ENCODE measurements at places on chromosomes 4 and X.

GRCh38 chr4:145815027-145815612 is 123.5 kb downstream of the ZNF827 start:
- DNase-seq, result no peak

DNA sequence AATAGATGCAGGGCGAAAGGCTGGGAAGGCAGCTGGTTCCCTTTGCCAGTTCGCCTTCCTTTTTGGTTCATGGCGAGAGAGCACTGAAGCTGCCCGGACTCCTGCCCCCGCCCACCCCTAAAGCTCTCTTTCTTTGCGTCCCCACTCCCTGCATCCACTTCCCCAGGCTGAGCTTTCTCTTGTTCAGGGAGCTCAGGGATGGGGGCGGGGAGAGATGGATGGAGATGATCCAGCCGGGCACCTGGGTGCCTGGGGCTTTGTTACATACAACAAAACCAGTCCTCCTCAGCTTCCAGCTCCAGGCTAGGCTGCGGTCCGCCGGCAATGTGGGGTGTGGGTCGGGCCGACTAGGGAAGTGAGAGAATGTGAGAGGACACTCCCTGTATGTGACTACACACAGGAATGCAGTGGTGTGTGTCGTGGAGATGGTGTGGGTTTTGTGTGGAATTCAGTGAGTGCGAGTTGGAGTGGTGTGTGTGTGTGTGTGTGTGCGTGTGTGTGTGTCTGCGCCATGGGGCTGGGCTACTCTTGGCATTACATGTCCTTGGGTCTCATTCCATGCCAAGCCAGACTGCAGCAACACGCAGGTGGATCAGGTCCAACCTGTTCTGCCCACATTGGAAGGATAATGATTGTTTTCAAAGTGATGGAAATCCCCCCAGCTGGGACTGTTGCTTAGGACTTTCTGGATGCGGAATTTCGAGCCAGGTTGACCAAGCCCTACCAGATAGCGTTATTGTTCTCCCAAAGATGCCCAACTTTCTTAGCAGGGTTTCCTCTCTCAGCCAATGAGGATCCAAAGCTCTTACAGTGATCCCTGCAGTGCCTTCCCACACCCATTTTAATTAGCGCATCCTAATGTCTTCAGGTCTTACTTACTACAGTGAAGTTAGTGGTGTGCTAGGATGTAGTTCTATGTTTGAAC is 149.4 kb upstream of the CHRDL1 start:
- peak; percentile 7 for DNase-seq

- DNase-seq, result no peak
These were observed 52.3 kb upstream of the NKX1-1 start for GRCh38 chr4:1458581-1458980.

DNA sequence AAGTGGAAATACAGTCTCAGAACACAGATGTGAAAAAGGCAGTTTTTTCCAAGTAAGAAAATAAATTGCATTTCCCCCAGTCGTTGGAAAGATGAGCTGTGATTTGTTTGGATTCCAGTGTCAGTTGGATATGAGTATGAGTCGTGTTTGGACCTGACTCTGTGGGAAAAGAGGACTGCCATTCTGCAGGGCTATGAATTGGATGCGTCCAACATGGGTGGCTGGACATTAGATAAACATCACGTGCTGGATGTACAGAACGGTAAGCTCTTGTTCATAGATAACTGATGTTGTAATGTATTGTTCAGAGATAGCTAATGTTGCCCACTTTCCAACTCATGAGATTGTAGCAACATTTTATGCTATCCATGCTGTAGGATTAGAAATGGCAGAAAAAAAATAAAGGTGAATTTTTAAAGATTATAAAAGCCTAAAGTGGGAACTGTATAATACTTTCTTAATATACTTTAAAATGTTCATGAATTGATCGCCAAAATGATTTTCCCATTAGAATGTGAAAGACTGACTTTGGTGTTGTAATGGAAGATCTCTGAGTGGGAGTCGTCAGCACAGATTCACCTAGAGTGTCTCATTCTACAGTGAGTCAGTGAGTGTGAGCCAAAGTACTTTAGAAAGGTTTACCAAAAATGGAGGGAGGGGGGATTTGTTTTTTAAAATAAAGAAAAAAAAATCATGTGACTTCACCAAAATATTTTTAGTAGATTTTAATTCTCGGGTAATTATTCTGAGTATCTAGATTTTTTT is 178.7 kb downstream of the DCTD start:
- DNase-seq, result no peak

DNA sequence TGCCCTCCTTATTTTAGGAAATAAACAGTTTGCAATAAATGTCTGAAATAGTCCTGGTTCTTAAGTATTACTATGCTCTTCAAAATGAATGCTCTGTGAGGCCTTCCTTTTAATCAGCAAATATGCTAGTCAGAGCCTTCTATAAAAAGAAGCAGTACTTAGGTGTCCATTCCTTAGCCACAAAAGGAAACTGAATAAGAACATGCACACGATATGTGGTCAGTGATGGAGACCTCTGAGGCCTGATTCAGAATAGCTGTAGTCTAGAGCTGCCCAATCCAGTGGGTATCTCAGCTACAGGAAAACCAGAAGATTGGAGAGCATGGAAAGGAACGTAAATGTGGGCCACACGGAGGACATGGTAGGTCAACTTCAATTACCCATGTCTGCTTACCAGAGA is 141.8 kb downstream of the RASL11B start:
- peak; percentile 32 for DNase-seq

GRCh38 chr4:85177092-85177491 is 210.6 kb upstream of the WDFY3 start:
- DNase-seq, result no peak

GRCh38 chr4:153933915-153934687 is 145.2 kb upstream of the SFRP2 start:
- no peak for DNase-seq

GRCh38 chr4:144353292-144353691 is 212.8 kb upstream of the GYPA start:
- DNase-seq, result no peak

DNA sequence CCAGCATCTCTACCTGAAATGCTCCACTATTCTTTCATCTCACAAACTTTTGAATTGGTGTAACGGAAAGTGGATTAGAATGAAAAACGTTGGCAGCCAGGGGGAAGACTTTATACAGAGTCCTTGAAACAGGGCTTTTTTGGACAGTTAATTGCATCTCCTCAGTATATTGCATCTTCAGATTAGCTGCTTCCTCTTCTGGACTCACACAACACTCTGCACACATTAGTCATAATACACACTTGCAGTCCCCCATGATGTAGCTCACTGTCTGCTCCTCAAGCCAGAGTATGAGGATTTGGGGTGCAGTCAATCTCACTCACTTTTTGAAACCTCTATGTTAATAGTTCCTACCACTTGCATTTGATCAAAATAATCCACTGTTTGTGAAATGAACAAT is 101.0 kb downstream of the ADGRA3 start:
- no peak for DNase-seq

DNA sequence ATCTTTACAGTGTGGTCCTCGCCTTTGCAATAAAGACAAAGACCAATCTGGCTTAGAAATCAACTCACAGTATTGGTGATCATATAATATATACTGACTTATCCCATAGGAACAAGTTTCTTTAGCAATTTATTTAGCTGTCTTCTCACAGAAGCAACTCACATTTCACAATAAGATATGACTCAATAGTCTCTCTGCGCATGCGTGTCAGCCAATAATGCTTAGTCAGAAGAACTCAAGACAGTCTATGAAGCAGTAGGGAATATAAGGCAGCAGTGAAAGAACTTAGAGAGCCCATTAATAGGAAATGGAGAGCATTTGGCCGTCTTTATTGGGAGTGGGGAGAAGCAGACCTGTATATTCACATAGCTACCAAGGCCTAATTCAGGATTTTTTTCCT is 216.7 kb downstream of the IL13RA2 start:
- peak; percentile 15 for DNase-seq

- DNase-seq, result peak; percentile 57
These were observed 64.2 kb downstream of the SPINK2 start for GRCh38 chr4:56757261-56757746.

- DNase-seq, result no peak
These were observed 171.1 kb downstream of the PALLD start for GRCh38 chr4:168667921-168668320.

DNA sequence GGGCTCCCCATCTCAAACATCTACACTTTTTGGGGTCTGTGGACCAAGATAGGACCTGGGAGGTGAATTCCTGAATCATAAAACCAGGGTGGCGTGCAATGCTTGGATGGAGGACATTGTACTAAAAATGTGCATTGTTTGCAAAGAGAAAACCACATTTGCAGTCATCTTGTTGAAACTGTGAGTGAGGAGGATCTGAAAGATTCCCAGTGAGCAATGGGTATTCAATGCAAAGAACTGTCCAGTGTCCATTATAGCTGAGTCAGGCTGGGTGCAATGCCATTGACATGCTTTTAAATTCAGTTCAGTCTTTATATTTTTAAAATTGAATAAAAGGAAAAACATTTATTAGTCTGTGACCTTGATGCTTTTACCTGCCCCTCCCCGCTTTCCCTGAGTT is 215.7 kb downstream of the STK32B start:
- no peak for DNase-seq

DNA sequence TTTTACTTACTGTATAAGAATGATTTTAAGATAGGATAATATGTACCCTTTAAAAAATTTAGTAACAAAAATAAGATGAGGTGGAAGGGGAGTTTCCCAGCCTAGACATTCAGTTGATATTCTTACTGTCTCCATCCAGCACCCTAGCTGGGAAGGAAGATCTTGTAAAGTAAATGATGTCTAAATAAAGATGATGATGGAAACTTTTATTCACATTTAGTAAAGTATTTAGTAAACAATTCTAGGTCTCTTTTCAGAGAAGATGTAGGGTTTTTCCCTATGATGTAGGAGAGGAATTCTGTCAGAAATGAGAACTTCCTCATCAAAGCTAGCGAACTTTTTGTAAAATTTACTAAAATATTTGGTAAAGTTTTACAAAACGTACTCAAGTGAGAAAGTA is 136.8 kb downstream of the RAPGEF2 start:
- DNase-seq, result no peak

- no peak for DNase-seq
These were observed 718.9 kb downstream of the ARAP2 start for GRCh38 chr4:35525192-35525978.

GRCh38 chr4:166460769-166461550 is 587.9 kb downstream of the TLL1 start:
- DNase-seq, result peak; percentile 7

- no peak for DNase-seq
These were observed 22.2 kb downstream of the BTC start for GRCh38 chr4:74772106-74772505.

DNA sequence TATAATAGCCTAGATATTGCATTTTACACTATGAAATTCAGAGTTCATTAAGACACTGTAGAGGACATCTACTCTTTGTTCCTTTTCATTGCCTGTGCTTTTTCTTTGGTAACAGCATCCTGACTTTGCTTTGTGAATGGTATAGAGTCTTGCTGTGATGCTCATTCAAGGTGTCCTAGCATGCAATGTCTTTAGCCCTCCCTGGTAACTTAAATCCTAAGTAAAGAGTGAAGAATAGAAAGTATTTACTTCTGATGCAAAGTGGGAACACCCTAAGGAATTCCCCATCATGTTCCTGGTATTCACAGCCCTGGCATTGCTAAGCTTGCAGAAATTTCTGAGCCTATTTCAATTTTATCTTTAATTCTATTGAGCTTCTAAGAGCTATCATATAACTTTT is 400.1 kb downstream of the FAT4 start:
- no peak for DNase-seq

DNA sequence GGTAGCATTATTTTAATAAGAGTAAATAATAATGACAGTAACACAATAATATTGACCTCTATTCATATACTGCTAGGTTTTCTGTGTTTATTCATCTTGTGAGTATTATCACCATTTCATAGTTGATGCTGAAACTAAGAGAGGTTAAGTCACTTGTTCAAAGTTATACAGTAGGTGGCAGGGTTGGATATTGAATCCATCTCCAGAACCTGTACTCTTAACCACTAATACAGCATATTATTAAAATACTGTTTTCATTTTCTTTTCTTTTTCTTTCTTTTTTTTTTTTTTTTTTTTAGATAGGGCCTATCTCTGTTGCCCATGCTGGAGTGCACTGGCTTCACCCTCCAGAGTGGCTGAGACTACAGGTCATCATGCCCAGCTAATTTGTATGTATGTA is 7.1 kb upstream of the ELF2 start:
- DNase-seq, result peak; percentile 51

DNA sequence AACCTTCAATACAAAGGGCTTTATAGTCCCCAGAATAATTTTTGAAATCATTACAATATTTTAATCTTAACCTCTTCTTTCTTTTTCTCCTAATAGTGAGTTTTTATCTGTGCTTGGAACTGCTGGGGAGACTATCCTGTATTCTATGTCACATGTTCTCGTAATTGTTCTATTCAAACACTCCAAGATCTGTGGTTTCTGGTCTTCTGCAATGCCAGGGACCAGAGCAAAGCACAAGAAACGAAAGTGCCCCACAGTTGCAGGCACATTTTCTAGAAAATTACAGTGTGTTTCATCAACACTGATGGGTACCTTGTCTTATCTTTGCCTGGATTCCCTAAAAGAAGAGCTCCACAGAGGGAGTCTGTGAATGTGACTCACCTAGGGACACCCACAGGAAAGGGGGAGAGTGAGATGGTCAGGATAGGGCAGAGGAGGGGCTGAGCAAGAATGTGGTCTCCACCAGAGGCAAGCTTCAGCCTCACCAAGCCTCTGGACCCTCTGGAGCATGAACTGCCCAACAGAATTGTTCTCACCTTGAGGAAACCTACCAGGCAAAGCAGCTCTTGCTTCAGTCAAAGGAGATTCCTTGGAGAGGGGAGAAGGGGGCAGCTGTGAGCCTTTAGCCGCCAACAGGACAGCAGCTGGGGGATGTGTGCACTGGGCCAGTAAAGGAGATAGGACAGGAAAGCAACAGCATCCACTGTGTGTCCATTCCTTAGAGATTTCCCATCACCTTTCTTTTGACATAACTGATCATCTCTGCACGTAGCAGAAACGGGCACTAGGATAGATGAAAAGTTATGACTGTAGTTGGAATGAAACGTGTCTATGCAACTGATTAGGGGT is 25.9 kb downstream of the UNC5C start:
- DNase-seq, result no peak

DNA sequence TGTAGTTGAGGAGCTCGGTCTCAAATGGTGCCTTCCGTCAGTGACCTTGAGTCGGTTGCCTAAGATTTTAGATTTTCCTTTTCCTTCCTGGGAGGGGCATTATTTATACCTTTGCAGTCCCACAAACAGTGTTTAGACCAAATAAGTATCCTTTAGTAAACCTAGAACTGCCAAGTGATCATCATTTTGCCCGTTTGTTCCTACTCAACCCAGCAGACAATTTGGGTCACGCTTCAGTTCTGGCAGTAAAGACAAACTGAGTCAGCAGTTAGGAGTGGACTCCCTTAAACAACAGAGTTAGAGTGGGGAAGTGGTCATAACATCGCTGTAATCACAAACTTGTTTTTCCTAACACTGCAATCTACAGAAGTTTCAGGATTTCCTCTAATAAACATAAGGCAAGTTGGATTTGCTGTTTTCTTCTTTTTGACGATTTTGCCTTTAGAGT is 777 bp upstream of the WDFY3 start:
- peak; percentile 35 for DNase-seq

DNA sequence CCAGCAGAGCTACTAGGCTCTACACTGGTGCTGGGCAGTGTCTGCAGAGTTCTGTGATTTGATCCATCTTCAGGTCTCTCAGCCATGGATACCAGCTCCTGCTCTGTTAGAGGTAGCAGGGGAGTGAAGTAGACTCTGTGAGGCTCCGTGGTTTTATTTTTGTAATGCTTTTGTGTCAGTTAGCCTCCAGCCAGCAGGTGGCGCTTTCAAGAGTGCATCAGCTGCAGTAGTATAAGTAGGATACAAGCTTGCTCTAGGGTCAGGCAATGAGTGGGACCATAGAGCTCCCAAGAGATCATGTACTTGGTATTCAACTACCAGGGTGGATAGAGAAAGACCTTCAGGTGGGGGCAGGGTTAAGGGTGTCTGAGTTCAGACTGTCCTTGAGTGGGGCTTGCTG is 362.5 kb upstream of the TRAM1L1 start:
- DNase-seq, result no peak

Data from astrocyte of the spinal cord (primary cell).